ENCODE measurements at places on chromosomes 6 and 20.

DNA sequence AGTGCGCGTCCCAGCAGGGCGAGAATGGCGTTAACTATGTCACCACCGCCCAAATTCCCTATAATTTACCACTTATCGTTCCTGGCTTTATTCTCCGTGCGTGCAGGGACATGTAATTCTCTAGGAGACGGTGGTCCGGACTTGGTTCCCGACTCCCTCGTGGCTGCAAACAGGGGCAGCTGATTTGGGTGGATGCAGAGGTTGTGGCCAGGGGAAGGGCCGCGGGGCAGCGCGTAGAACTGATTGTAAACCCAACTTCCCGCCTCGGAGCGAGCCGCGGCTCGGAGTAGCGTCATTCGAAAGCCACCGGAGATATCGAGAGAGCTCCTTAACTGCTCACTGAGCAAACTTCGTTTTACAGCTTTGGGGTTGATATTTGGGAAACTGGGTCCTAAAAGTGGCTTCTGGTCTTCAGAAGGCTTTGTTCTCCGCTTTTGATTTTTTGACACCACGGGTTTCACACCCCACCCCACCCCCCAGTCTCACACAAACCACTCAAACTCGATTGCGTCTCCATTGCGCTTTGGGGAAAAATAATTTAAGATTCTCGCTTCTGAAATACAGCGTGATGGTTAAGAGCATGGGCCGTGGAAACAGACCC, 17.5 kb upstream of the ZSCAN9 start:
- DNase-seq: no peak

- no peak for DNase-seq
Observed at GRCh38 chr20:53984356-53985149, 85.8 kb downstream of the BCAS1 start.

GRCh38 chr6:19830171-19830570, 7.0 kb upstream of the ID4 start:
- no peak for DNase-seq

GRCh38 chr6:130216620-130217019, 6.1 kb downstream of the SAMD3 start:
- no peak for DNase-seq

DNA sequence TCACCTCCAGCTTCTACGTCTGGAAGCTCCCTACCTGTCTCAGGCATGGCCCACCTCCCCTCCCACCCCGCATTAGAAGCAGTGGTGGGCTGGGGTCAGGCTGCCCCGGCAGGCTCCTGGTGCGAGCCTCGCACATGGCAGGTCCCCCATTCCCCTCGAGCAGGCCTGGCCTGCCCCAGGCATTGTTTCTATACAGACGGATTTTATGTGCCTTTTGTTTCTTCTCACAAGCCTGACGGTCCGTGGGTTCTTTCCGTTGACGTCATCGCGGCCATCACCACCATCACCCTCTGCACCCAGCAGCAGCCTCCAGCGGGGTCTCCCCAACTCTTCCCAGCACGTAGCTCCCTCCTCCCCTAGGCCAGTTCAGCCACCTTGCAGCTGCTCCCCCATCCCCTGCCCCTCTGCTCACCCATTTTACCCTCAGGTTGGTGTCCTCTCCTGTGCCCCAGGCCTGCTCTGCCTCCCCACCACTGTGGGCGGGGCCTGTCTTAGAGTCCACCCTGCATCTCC, 4.6 kb downstream of the CST7 start:
- DNase-seq: no peak

GRCh38 chr6:148395583-148396101, 53.0 kb downstream of the SASH1 start:
- DNase-seq: no peak

DNA sequence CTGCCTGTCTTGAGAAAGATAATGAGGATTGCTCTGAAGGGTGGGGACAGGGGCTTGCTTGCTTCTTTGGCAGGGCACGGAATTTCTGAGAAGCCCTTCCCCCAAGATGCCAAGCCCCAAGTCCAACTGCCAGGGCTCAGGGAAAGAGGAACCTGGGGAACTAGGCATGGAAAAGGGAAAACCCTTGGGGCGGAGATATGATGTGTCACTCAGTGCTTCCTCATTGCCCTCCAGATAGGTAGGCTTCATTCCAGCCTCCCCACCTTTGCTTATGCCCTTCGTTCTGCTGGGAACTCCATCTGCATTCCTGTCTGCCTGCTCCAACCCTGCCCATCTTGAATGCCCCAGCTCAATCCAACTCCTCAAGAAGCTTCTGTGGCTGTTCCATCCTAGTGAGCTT, 61.2 kb downstream of the VEGFA start:
- no peak for DNase-seq

GRCh38 chr20:47534405-47534804, 32.7 kb downstream of the NCOA3 start:
- no peak for DNase-seq

GRCh38 chr20:39421571-39422105, 459.5 kb downstream of the DHX35 start:
- no peak for DNase-seq
